Myocyte (in vitro differentiated cells): ENCODE measurements at places on chromosomes 5 and 9. TPM values are rescaled to one million over a fixed set of nuclear protein-coding genes. Genes with fewer than 3 reads are reported as not detected.

DNA sequence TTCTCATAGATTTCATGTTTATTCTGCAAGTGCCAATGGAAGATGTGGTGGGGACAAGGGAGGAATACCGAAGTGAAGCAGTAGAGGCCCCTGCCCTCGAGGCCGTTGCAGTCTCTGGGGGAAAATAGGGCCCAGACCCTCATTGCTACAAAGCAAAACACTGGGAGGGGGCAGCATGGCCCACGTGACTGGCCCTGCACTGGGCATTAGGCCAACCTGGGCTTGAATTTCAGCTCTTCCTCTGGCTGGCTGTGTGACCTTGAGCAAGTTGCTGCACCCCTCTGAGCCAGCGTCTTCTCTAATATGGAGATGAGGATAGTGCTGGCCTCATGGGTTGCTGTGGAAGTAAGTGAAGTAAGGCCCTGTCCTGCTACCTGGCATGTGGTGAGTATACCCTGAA is 709 bp upstream of the SYNPO start:
- DNase-seq, result no peak

GRCh38 chr5:1799110-1799601 is 481 bp downstream of the MRPL36 start:
- peak; percentile 21 for DNase-seq

- no peak for DNase-seq
These were observed 1071.9 kb upstream of the ARRDC3 start for GRCh38 chr5:92455011-92455410.

DNA sequence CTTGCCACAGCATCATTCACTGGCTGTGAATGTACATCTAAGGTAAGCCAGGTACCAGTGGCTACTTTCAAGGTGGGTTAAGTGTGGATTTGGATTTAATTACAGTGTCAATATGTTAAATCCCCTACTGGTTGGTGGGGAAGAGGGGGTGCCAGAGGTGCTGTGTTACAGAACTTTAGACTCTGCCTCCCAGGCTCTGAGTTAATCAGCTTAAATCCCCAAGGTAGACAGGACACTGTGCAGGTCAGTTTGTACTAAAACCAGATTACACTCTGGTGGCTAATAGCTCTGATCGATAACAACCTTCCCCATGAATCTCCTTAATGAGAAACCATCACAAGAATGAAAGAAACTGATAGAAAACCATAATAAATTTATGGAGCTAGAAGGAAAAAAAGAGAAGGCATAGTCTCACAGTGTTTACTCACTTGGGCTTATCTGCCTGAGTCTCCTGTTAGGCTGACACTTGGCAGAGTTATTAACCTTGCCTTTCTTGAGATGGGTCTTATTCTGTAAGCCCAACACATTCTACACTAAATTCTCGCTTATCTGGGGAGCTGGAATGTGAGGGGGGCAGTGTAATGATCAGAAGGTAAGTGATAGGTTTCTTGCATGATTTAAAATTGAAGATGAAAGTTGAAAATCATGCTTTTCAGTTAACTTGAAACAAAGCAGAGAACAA is 106.8 kb downstream of the LMNB1 start:
- no peak for DNase-seq

DNA sequence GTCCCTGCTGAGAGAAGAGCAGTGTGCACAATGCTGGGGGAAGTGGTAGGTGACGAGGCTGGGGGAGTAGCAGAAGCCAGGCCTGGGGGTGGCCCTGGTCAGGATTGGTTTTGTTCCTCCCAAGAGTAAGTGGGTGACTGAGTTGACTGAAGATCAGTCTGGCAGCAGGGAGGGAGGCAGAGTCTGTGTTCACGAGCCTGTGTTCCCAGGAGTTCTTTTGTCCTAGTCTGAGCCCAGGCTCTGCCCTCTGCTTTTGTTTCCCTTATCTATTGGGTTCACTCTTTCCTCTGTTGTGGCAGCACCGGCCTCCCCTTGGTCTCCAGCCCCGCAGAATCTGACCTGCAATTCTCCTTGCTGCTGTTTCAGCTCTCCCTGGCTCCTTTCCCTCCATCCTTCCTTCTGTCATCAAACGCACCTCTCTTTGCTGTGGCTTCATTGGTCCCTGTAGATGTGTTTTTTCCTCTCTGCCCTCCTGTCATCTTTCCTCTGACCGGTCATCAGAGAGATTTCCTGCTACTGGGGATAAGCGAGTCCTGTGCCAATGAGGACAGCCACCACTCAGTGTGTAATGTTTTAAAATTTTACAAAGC is 607.4 kb downstream of the KIF4B start:
- DNase-seq, result no peak

GRCh38 chr5:124745928-124746915 is at the start of gene ZNF608:
TSS of gene ZNF608 (minus strand) at chr5:124746639. CDS start at chr5:124744989, 1,650 bp downstream.
- DNase-seq, result peak; percentile 87

DNA sequence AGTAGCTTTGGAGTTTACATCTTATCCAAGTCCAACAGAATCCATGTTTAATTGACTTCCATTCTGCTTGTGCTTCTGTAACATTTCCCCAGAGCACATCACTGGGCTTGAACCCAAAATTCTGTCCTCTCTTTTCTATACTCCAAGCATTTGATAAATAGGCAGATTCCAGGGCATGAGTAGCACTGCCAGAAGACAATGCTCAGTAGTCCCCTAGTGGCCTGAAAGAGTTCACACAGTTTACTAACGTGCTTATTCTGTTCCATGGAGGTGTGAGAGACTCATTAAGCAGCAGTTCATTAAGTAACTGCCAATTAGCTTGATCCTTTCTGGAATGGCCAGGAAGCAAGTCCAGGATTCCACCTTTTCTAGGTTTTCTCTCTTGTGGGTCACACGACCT is 9.4 kb upstream of the GABRA6 start:
- DNase-seq, result no peak

GRCh38 chr5:111676466-111676865 is 80.5 kb downstream of the NREP start:
- no peak for DNase-seq

- no peak for DNase-seq
These were observed 51.2 kb upstream of the HSPA9 start for GRCh38 chr5:138626333-138626944.

Gene CDKN2AIPNL
- 19.2 and 23.5 TPM in 2 replicates for total RNA-seq

Gene C5orf15
- total RNA-seq, result 106 and 113 TPM in 2 replicates

Gene SMIM33
- total RNA-seq, result not detected in 2 replicates

Gene INSYN2B
- total RNA-seq, result 0.24 and 0.26 TPM in 2 replicates
